Psoas muscle (tissue), 8 donors: ENCODE measurements at places on chromosomes 6 and 20. TPM values are rescaled to one million over a fixed set of nuclear protein-coding genes. Genes with fewer than 3 reads are reported as not detected.

Gene STK35
- 5.5 TPM for total RNA-seq

- no peak for DNase-seq
Observed at GRCh38 chr6:139473731-139474130, 99.3 kb upstream of the CITED2 start.

GRCh38 chr6:157434349-157435033 is 53.5 kb downstream of the ZDHHC14 start:
- DNase-seq: peak; percentile 64

- DNase-seq: no peak
Observed at GRCh38 chr6:104987218-104987617, 30.3 kb downstream of the LIN28B start.

- DNase-seq: no peak
Observed at GRCh38 chr6:12955956-12956355, 239.4 kb downstream of the PHACTR1 start.
